ENCODE measurements at places on chromosomes 1 and 21.

GRCh38 chr1:184388319-184388889, 1.6 kb downstream of the C1orf21 start:
- peak; percentile 21 for DNase-seq

- no peak for DNase-seq
These were observed 23.5 kb downstream of the IFI44 start for GRCh38 chr1:78673120-78673519.

GRCh38 chr21:45469273-45470086, 64.5 kb downstream of the COL18A1 start:
- no peak for DNase-seq

GRCh38 chr1:212926372-212926771, 24.0 kb upstream of the VASH2 start:
- no peak for DNase-seq

DNA sequence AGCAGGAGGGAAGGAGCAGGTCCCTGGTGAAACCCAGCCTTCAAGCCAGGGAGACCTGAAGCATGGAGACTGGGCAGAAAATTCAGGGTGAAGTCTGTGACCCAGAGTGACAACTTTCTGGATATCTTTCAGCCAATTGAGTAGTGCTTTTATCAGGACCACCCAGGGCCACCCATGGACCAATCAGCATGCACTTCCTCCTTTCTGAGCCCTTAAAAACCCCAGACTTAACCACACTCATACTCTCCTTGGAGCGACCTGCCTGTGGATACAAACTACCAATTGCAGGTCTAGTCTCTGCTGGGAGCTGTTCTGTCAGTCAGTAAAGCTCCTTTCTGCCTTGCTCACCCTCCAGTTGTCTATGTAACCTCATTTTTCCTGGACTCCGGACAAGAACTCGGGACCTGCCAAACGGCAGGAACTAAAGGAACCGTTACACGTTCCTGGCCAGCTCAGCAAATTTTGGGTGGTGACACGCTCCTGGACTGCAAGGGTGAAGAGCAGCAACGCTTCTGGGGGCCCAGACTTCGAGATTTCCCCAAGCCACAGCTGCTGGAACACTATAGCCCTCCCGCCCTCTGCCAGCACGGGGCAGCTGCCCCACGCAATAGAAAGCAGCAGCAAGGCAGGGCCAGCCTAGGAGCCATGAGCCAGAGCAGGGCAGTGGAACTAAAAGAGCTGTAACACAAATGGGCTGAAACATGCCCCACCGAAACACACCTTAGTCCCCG, 1183.4 kb downstream of the AMY1C start:
- DNase-seq = no peak

DNA sequence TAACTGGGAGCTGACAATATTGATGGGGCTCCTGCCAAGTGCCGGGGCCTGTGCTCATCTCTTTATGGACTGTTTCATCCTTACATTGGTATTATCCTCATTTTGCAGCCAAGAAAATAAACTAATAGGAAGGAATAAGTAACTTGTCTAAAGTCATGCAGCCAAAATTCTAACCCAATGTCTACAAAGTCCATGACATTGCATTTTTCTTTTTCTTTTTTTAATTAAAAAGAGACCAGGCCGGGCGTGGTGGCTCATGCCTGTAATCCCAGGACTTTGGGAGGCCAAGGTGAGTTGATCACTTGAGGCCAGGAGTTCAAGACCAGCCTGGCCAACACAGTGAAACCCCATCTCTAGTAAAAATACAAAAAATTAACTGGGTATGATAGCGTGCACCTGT, 18.8 kb downstream of the DEGS1 start:
- no peak for DNase-seq

DNA sequence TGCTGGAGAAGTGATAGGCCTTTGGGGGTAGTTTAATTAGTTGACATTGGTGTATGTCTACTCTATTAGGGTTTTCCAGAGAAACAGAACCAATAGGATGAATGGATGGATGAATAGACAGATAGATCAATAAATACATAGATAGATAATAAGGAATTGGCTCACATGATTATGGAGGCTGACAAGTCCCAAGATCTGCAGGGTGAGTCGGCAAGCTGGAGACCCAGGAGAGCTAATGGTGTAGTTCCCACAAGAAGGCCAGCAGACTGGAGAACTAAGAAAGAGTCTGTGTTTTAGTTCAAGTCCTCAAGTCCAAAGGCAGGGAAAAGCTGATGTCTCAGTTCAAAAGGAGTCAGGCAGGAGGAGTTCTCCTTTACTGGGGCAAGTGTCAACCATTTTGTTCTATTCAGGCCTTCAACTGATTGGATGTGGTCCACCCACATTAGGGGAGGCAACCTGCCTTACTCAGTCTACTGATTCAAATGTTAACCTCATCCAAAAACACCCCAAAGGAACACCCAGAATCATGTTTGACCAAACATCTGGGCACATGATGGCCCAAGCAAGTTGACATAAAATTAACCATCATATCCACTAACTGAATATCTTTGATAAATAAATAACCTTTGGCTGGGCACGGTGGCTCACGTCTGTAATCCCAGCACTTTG, 4.5 kb upstream of the SDE2 start:
- DNase-seq = no peak

DNA sequence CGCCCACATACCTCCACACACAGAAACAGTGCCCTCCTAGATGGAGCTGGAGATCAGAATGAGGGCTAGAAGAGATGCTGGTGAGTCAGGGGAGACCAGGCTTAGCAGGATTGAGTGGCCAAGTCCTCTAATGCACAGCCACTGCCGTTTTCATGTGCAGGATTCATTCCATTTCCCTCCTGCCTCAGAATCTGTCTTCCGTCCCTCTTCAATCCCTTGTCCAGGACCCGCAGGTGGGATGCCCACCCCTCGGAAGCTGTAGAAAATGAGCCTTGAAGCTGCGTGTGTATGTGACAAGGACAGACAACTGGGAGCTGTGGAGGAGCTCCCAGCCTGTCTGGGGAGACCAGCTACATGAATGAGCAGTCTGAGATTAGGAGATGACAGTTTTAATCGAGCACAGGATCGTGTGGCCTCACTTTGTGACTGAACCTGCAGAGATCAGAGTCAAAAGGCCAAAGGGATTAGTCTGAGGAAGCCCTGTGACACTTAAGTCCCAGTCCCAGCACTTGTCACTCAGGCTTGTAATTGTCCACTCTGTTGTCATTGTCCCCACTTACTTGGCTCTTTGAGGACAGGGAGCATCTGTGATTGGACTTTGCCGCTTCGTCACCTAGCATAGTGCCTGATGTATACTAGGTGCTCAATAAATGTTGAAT, 22.0 kb downstream of the LGR6 start:
- DNase-seq = no peak
